Endodermal cell (in vitro differentiated cells): ENCODE measurements at places on chromosomes 6 and 20. TPM values are rescaled to one million over a fixed set of nuclear protein-coding genes. Genes with fewer than 3 reads are reported as not detected.

Gene MAPK14
- 34.6 to 40.6 TPM (median 39.7 TPM) in 3 replicates for total RNA-seq

Gene EPPIN
- total RNA-seq, result 0.18 TPM in 2 replicates

GRCh38 chr6:146029573-146030184 is 817 bp downstream of the GRM1 start:
- no peaks in the 10 kb centered on the region for H3K36me3 ChIP-seq
- H3K27ac ChIP-seq, result no peak overlapping the region
- no peak for DNase-seq
- no peaks in the 10 kb centered on the region for H3K4me1 ChIP-seq
- H3K27me3 ChIP-seq, result peaks cover 69% of the 10 kb centered on the region

GRCh38 chr6:20204512-20204894 is 7.8 kb downstream of the MBOAT1 start:
- no peaks in the 10 kb centered on the region for H3K27me3 ChIP-seq
- no peak overlapping the region for H3K27ac ChIP-seq
- DNase-seq, result no peak

DNA sequence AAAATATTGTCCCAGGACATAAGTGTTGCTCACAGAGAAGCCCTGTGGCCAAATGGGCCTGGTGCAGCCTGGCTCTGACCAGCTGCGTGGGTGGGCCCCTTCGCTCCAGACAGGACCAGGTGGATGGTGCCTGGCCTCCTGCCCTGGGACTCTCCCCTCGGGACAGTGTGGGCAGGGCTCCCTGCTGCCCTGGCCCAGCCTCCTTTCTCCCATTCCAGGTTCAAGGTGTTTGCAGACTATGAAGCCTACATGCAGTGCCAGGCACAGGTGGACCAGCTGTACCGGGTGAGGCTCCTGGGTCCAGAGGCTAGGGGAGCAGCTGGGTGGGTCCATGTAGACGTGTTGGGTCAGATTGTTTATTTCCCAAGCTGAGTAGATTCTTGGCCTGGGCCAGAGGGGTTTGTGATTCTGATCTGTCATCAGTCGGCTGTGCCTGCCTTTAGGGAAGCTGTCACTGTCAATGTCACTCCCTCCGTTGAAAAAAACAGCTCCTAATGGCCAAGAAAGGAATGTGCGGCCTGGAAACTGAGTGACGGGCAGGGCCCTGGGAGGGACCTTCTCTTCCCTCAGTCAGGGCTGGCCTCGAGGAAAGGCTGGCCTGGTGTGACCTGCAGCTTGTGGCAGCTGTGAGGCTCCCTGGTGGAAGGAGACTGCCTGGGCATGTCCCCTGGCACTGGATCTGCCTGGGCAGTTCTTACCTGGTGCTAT is 47.7 kb downstream of the PYGB start:
- peak; percentile 66 for DNase-seq
- peak overlapping the region; percentile 44 for H3K27ac ChIP-seq
- H3K4me3 ChIP-seq, result no peak overlapping the region
- peaks cover 9% of the 10 kb centered on the region for H3K4me1 ChIP-seq

- peaks cover 17% of the 10 kb centered on the region for H3K4me1 ChIP-seq
- no peak overlapping the region for H3K27ac ChIP-seq
- no peak overlapping the region for H3K4me3 ChIP-seq
- H3K36me3 ChIP-seq, result peaks cover 3% of the 10 kb centered on the region
These were observed 507.9 kb upstream of the SOX4 start for GRCh38 chr6:21085643-21086042.

DNA sequence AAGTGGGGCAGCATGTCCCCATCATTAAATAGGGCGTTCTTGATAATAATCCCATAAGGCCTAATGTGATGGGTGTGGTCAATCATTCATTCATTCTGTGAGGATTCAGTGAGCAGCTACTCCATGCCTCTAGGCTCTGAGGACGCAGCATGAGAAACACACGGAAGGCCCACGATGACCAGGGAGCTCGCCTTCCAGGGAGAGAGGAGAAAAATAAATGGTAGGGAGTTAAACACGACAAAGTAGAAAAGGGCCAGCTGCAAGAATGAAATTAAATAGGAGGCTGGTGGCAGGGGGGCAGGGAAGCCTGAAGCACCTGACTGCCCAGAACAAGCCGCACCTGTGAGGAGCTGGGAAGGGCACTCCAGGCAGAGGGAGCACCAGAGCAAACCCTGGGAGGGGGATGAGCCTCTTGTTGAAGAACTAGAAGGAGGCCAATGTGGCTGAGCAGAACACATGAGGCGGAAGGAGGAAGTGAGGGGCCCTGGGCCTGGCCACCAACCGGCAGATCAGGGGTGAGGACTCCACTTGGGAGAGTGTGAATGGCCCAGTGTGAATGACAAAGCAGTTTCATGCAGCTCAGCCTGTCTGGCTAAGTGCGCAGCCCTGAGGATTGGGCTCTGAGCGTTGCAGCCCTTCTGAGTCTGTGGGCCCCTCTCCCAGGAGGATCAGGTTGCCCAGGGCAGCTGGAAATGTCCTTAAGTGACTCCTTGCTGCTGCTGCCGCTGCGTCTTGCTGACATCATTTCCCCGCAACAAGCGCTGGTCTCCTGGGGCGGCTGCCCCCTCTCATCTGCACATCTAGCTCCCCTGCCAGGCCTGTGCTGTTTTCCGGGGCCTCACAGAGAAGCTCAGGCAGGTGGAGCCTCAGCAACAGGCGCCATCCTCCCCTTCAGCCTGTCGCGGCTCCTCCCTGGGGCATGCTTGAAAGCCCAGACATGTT is 99.9 kb downstream of the CDH26 start:
- H3K36me3 ChIP-seq, result no peaks in the 10 kb centered on the region
- H3K27me3 ChIP-seq, result no peaks in the 10 kb centered on the region
- DNase-seq, result peak; percentile 94

DNA sequence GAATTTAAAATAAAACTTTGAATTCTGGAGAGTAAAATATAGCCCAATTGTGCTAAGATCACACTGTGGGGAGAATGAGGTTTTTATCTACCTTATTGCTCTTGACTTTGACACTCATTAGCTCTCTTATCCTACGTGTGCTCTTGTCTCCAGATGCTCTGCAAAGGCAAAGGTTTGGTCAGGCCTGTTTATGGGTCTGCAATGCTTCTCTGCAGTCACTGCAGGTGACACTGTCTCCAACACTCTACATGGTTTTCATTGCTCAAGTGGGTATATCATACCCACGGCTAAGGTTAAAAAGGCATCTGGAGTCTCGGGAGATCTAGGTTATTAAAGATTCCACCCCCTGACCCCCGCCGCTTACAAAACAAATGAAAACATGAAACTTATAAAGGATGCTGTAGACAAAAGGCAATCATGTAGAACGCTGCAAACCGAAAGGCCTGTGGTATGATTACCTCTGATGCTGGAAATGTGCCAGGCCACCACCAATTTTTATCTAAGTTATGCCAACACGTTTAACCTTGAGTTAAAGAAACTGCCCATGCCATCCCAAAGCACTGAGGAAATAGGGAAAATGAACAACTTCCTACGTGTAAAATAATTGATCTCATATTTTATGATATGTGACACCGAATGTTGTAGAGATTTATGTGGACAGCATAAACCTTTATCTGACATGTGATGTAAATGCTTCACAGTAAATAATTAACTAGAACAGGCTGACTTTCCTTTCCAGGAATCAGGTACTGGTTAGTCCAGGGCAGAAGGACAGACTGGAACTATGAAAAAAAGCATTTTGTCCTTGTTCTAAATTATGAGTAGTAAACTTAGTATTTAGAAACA is 238.2 kb upstream of the NOX3 start:
- no peaks in the 10 kb centered on the region for H3K4me1 ChIP-seq
- DNase-seq, result no peak
- no peak overlapping the region for H3K4me3 ChIP-seq
- H3K27me3 ChIP-seq, result no peaks in the 10 kb centered on the region
- H3K36me3 ChIP-seq, result no peaks in the 10 kb centered on the region

GRCh38 chr6:134634966-134635365 is 314.9 kb downstream of the ALDH8A1 start:
- DNase-seq, result no peak
- no peak overlapping the region for H3K27ac ChIP-seq
- H3K36me3 ChIP-seq, result no peaks in the 10 kb centered on the region
- no peaks in the 10 kb centered on the region for H3K4me1 ChIP-seq
- no peaks in the 10 kb centered on the region for H3K27me3 ChIP-seq
- H3K4me3 ChIP-seq, result no peak overlapping the region

GRCh38 chr6:55180258-55180657 is 5.9 kb downstream of the HCRTR2 start:
- H3K27me3 ChIP-seq, result peaks cover 12% of the 10 kb centered on the region
- H3K27ac ChIP-seq, result no peak overlapping the region
- H3K4me1 ChIP-seq, result no peaks in the 10 kb centered on the region

- DNase-seq, result no peak
- no peak overlapping the region for H3K27ac ChIP-seq
- H3K4me1 ChIP-seq, result no peaks in the 10 kb centered on the region
- H3K36me3 ChIP-seq, result peaks cover 59% of the 10 kb centered on the region
These were observed 21.2 kb upstream of the MAPK13 start for GRCh38 chr6:36109092-36109491.

GRCh38 chr6:33724102-33725023 is 12.9 kb upstream of the UQCC2 start:
- H3K4me3 ChIP-seq, result no peak overlapping the region
- no peak for DNase-seq
- H3K4me1 ChIP-seq, result no peaks in the 10 kb centered on the region
- no peak overlapping the region for H3K27ac ChIP-seq

DNA sequence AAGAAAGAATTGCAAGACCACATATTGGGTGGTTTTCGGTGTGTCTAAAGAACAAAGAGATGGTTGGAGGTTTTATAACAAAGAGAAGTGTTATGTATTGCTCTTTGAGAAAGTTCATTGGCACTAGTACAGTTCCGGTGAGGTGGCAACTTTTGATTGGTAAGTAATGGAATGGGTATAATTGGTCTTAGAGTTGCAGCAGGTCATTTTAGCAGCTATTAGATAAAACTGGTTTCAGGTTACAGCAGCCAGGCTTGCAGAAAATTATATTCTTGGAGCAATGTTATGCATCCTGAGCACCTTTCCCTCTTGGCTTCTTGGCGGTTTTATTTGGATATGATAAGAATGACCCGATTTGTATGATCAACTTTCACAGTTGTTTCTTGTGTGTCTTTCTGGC is 12.3 kb upstream of the SSTR4 start:
- DNase-seq, result no peak
- H3K36me3 ChIP-seq, result no peaks in the 10 kb centered on the region
- no peak overlapping the region for H3K27ac ChIP-seq
- no peak overlapping the region for H3K4me3 ChIP-seq

GRCh38 chr6:132505158-132505557 is 7.8 kb downstream of the STX7 start:
- H3K36me3 ChIP-seq, result peaks cover 19% of the 10 kb centered on the region
- H3K4me3 ChIP-seq, result no peak overlapping the region
- no peak for DNase-seq

- peak overlapping the region; percentile 92 for H3K4me3 ChIP-seq
- H3K4me1 ChIP-seq, result no peaks in the 10 kb centered on the region
- H3K27me3 ChIP-seq, result no peaks in the 10 kb centered on the region
- H3K36me3 ChIP-seq, result no peaks in the 10 kb centered on the region
- no peak overlapping the region for H3K27ac ChIP-seq
- no peak for DNase-seq
These were observed 11.1 kb upstream of the SERINC3 start for GRCh38 chr20:44532981-44533331.

- peak; percentile 26 for DNase-seq
- no peaks in the 10 kb centered on the region for H3K27me3 ChIP-seq
- no peaks in the 10 kb centered on the region for H3K36me3 ChIP-seq
- H3K4me3 ChIP-seq, result no peak overlapping the region
- H3K4me1 ChIP-seq, result peaks cover 9% of the 10 kb centered on the region
These were observed 123.4 kb upstream of the AFDN start for GRCh38 chr6:167703347-167703746.

DNA sequence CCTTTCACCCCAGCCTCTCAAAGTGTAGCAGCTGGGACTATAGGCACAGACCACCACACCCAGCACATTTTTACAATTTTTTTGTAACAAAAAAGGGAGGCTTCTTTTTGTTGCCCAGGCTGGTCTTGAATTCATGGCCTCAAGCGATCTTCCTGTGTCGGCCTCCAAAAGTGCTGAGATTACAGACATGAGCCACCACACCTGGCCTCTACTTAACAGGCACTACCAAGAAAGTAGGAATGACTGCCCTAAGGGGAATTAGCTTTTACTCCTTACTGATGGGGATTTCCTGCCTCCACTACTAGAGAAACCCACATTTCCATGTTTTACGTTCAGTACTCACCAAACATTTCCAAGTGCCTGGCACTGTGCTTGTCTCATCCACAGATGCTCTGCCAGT is 109.6 kb downstream of the CARMIL1 start:
- H3K27me3 ChIP-seq, result no peaks in the 10 kb centered on the region
- DNase-seq, result no peak
- no peaks in the 10 kb centered on the region for H3K4me1 ChIP-seq
- H3K4me3 ChIP-seq, result no peak overlapping the region
- H3K36me3 ChIP-seq, result no peaks in the 10 kb centered on the region
- no peak overlapping the region for H3K27ac ChIP-seq

DNA sequence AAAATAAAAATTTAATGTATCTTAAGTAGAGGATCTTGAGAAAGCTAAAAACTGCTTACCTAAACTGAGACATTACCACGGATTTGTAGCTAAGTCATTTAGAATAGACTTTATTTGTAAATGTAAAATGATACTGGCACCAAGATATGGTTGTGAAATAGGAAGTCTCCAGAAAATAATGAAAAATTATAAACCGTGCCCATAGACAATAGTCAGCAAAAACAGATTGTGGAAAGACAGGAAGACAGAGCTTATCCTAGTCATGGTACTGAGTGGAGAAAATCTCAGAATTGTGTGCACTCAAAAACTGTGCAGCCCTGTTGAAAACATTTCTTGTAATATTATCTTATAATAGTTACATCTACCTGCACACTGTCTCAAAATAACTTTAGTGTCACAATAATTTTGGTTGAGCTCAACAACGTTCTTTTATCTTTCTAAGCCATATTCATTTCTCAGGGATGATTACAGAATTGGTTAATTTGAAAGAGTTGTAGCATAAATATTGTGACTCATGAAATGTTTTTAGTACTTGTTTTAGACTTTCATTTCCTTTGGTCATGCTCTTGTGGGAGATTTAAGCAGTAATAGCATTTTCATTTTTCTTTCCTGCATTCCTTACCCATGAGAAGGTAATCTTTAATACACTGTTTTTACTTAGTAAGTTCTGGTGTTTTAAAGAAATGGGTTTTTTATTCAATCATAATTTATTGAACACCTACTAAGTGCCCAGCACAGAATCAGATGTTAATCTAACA is 174.5 kb downstream of the SOX4 start:
- peaks cover 6% of the 10 kb centered on the region for H3K4me1 ChIP-seq
- peaks cover 45% of the 10 kb centered on the region for H3K36me3 ChIP-seq
- no peak overlapping the region for H3K4me3 ChIP-seq
- no peak overlapping the region for H3K27ac ChIP-seq
- DNase-seq, result no peak

DNA sequence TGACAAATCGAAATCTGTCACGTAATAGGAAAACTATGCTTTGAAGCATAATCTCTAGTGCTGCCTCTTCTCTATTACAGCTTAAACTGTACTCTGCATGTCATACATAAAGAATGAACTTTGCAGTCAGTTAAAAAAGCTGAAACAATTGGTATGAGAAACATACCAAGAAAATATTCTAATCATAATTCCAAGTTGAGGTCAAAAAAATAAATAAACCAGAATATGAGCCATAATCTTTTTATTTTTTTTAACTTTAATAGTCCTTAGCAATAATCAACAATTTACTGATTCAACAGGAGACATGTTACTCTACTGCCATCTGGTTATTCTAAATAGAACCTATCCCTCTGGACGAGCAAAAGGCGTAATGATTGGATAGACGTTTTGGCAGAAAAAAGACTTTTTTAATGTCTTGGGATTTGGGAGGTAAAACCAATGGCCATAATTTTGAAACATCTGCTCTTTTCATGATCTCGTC is 224.4 kb upstream of the FLRT3 start:
- H3K4me1 ChIP-seq, result no peaks in the 10 kb centered on the region
- no peak for DNase-seq
- H3K36me3 ChIP-seq, result no peaks in the 10 kb centered on the region
- H3K27me3 ChIP-seq, result no peaks in the 10 kb centered on the region
